ENCODE measurements at places on chromosomes 2 and 18. TPM values are rescaled to one million over a fixed set of nuclear protein-coding genes. Genes with fewer than 3 reads are reported as not detected.

LOXL3 gene
- 112 TPM for total RNA-seq

HOXD8 gene
- total RNA-seq, result not detected

DSG3 gene
- total RNA-seq, result not detected

CTAGE1 gene
- 0.12 TPM for total RNA-seq

DNER gene
- not detected for total RNA-seq

OSBPL6 gene
- 6.5 TPM for total RNA-seq

CCL20 gene
- total RNA-seq, result 0.45 TPM

ZNG1B gene
- 36.1 TPM for total RNA-seq

GPR75 gene
- total RNA-seq, result 1.2 TPM

FOXD4L1 gene
- not detected for total RNA-seq

IL18RAP gene
- total RNA-seq, result not detected

SCN9A gene
- total RNA-seq, result 30.1 TPM

TDRD15 gene
- 0.10 TPM for total RNA-seq

PSMA8 gene
- not detected for total RNA-seq

SERPINB13 gene
- not detected for total RNA-seq

INO80C gene
- total RNA-seq, result 22.7 TPM

MARCHF4 gene
- total RNA-seq, result 1.4 TPM

XPO1 gene
- 89.8 TPM for total RNA-seq

DPP4 gene
- total RNA-seq, result 0.42 TPM

SIX3 gene
- not detected for total RNA-seq

LMAN2L gene
- 15.9 TPM for total RNA-seq

TEX51 gene
- not detected for total RNA-seq

DSG2 gene
- 43.7 TPM for total RNA-seq

HOXD13 gene
- total RNA-seq, result not detected

RAPH1 gene
- total RNA-seq, result 58.9 TPM

SCYGR4 gene
- not detected for total RNA-seq

ASXL2 gene
- 27.1 TPM for total RNA-seq

HOXD9 gene
- total RNA-seq, result not detected

DSG4 gene
- total RNA-seq, result not detected

TANC1 gene
- 38.2 TPM for total RNA-seq

TTR gene
- total RNA-seq, result not detected

METTL5 gene
- total RNA-seq, result 47.6 TPM

GCG gene
- 0.31 TPM for total RNA-seq

CMPK2 gene
- total RNA-seq, result 0.95 TPM

IL18R1 gene
- 0.49 TPM for total RNA-seq

POTEC gene
- total RNA-seq, result not detected

SNRPD1 gene
- 33.7 TPM for total RNA-seq

BCL11A gene
- 15.4 TPM for total RNA-seq

LCT gene
- not detected for total RNA-seq

IL1RN gene
- not detected for total RNA-seq

ERBB4 gene
- 1.3 TPM for total RNA-seq

TGFA gene
- 0.25 TPM for total RNA-seq

GAREM2 gene
- 6.5 TPM for total RNA-seq

Measured in chondrocyte (in vitro differentiated cells).